ENCODE measurements at places on chromosomes 2 and 18. TPM values are rescaled to one million over a fixed set of nuclear protein-coding genes. Genes with fewer than 3 reads are reported as not detected.

Gene ACVR1C
- 0.40 TPM for total RNA-seq

Gene CNDP1
- total RNA-seq = not detected

Gene NEU4
- not detected for total RNA-seq

Gene MAPK4
- total RNA-seq = not detected

Gene MAP3K19
- not detected for total RNA-seq
